Activated T-cell treated with anti-CD3 and anti-CD28 coated beads, Interleukin-2, amount 50 U/mL, for 4 hours (primary cell): ENCODE measurements at places on chromosomes 6 and 20.

GRCh38 chr6:94341173-94341572 lies 921.8 kb upstream of the EPHA7 start:
- no peak for DNase-seq

GRCh38 chr6:133099573-133099972 lies 141.6 kb upstream of the EYA4 start:
- no peak for DNase-seq

DNA sequence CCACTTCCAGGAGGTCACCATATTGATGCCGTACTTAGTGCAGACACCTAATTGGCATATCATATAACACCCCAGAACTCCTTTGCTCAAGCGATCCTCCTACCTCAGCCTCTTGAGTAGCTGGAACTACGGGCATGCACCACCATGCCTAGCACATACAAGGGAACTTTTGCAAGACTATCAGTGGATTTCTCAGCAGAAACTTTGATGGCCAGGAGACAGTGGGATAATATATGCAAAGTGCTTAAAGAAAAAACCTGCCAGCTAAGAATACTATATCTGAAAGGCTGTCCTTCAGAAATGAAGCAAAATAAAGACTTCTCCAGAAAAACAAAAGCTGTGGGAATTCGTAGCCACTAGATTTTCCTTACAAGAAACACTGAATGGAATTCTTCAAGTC lies 387.1 kb downstream of the DHX35 start:
- no peak for DNase-seq

DNA sequence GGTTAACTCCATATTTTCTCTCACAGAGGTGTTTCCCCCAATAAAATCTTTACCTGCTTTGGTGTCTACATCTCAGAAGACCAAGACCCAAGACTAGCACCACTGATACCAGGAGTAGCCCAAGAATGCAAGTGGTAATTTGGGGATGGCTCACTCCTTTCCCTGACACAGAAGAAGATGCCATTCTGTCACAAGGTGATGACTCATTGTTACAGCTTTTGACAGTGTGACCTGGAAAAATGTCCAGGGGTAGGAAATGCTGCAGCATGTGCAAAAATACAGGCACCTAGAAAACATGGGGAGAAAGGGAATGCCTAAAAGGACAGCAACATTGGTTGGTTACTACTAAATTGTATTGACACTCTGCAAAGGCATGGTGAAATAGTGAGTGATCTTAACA lies 254.0 kb upstream of the GJE1 start:
- no peak for DNase-seq

DNA sequence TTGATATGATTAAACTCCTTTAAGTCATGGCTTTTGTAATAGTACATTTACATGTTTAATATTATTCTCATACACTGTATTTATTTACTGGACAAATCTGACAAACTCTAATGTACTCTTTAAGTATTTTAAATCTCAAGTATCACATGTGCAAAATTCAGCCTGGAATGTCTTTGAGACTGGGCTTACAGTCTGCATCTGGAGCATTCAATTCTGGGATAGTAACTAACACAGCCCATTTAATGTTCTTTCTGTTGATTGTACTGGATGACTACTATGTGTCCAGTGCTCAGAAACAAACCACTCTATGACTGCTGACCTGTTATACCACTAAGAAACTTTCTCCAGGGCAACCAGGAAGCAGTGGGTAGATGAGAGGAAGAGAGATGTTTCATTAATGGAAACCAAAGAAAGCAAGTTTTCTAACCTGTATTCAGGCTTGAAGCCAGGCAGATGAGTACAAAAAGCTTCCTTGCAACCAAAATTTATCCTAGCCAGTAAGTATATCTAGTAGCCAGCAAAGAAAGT lies 26.8 kb downstream of the FBXL4 start:
- DNase-seq, result no peak

DNA sequence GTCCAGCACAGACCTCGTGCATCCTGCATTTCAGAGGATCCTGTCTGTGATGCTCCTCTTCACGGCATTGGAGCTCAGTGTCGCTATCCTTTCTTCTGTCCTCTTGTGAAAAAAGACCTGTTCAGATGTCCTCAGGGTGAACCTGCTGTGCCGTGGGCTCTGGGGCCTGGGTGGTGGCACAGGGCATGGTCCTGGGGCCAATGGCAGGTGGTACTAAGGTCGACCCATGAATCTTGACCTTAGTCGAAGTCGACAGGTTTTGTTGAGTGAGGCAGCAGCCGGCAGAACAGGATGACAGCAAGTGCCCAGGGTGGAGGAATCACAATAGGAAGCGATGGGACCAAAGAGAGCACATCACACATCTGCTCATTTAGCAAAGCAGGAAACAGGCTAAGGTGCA lies 22.0 kb upstream of the MAS1L start:
- no peak for DNase-seq

- no peak for DNase-seq
Measured at GRCh38 chr20:63501818-63502670, 3.2 kb upstream of the EEF1A2 start.

- no peak for DNase-seq
Measured at GRCh38 chr6:98092331-98092730, 742.0 kb upstream of the POU3F2 start.

DNA sequence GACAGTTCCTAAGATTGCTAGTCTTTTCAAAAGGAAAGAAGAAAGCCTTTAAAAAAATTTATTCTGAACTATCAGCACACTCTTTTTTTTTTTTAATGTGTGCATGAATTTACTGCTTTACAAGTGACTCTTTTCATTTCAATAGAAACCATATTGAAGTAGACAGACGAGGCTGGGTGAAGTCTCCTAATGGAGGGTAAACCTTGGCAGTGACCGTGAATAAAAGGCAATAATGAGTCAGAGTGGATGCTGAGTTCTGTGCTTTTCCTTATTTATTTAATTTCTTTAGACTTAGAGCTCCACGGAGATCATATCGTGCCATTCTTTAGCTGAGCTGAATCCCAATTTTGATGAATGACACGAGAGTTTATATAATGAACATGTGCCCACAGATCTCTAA lies 196.9 kb downstream of the PRL start:
- DNase-seq, result no peak

- no peak for DNase-seq
Measured at GRCh38 chr6:85465762-85466161, 15.9 kb downstream of the NT5E start.

GRCh38 chr6:37097335-37097734 lies 72.6 kb upstream of the PIM1 start:
- no peak for DNase-seq

DNA sequence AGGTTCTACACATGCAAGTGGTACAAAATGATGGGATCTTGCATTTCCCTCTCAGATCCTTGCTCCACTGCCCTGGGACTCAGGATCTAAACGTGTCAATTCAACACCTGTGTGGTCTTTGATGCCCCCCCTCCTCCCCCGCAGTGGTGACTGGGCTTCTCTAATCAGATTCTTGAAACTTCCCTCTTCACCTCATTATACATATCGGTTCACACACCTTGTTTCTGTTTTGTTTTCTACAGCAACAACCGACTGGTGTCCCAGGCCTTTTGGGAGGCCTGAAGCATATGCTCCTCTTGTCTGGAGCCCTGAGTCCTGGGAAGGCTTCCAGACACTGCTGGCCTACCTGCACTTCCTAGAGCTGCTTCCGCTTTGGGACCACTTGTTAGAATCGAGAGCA lies 20.0 kb downstream of the SAMD3 start:
- DNase-seq, result no peak

- no peak for DNase-seq
Measured at GRCh38 chr6:46655803-46656202, 3.0 kb downstream of the SLC25A27 start.

- no peak for DNase-seq
Measured at GRCh38 chr6:47595785-47596184, 102.6 kb upstream of the ADGRF4 start.

- DNase-seq, result no peak
Measured at GRCh38 chr6:146990821-146991798, 213.1 kb upstream of the STXBP5 start.

GRCh38 chr6:89047473-89047872 lies 33.1 kb upstream of the PNRC1 start:
- no peak for DNase-seq

DNA sequence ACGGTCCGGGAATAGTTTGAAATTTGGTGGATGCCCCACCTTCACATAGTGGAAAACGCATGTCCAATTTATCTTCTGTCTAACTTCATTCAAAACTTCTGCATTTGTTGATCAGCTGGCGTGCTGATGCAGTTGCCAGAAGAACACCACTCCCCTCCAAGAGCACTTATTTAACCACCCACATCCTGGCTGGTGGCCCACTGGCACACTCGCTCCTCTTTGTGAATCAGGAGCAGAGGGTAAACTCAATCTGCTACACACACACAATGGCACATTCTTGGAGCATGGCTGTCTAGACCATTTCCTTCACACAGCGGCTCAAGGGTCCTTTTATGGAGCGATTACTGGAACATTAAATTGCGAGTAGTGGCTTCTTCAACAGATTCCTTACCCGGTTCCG lies 55.1 kb upstream of the CEP162 start:
- no peak for DNase-seq

DNA sequence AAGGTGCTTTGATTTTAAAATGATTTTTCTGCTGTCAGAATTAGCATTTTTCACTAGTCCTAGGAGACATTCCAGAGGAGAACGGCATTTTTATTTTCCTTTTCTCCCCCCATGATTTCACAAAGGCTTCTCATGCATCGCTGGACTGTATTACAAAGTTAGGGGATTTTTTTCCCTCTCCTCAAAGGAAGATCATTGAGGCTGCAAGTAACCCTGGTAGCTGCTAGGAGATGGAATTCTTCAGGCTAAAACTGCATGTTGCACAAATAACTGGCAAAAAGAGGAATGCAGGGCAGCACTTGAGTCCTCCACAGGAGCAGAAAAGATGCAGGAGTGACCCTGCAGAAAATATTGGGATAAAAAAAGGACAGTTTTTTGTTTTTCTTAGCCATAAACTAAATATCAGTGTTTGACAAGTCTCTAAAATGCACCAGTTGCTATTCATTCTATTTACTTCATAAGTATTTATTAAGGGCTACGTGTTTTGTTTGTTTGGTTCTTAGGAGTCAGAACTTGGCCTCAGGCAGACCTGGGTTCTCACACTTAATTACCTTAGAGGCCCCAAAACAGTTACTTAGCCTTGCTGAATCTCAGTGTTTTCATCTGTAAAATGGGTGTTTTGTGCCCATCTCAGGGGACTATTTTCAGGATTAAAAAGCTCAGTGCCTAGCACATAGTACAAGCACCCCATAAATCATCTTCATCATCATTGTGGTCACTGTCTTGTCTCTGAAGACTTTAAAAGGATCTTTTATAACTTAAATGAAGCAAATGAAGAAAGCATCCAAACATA lies 144.5 kb upstream of the ID4 start:
- DNase-seq, result no peak

DNA sequence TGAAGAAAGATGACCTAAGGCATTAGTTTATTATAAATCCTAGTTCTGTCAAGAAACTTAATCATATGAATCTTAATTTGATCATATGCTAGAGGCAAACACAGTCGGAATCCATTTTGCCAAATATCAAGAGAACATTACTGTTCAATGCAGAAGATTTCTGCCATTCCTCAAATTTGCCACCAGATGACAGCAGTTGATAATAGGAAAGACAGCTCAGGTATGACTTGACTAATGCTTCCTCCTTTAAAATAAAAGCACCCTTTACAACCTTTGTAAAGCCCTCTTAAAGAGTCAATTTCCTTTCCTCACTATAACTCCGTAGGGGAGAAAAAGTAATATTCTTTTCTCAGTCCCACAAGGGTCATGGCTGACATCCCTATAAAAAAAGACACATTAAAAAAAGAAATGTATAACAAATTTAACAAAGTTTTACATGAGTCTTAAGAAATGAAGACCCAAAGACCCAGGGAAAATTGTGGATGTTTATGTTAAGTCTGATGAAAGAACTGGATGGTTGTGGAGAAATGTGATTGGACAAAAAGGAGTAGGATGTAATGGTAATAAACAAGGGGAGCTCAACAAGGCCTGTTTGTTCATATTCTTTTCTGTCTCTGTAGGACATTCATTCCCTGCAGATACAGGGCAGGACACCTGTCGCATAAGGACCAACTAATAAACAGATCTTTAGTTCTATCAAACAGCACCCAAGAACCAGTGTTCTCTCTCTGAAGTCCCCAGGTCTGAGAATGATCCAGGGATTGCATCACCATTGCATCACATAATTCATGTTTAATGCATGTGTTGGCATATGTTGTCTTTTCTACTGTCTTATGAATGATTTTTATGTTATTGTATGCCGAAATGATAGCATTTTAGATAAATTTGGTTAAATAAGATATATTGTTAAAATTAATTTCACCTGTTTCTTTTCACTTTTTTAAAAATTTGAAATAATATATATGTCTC lies 23.0 kb upstream of the IL17A start:
- no peak for DNase-seq

DNA sequence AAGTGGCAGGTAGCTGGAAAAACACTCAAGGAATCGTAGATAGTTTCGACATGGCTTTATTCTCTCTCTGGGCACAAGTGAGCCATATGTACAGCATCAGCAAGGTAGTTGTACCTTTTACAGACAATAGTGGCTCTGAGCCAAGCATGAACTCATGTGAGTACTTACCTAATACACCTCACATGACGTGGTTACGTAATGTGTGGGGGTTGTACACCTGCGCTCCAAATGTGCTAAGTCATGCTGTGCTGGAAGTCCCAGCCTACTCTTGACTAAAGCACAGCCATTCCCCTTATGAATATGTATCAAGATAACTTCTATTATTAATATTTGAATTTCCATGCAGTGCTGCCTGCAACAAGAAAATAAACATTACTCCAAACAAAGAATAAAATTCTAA lies 78.8 kb upstream of the HMGN3 start:
- DNase-seq, result no peak

- no peak for DNase-seq
Measured at GRCh38 chr6:85404564-85405174, 45.2 kb upstream of the NT5E start.
